ENCODE measurements at places on chromosomes 7 and 10. TPM values are rescaled to one million over a fixed set of nuclear protein-coding genes. Genes with fewer than 3 reads are reported as not detected.
A peak's percentile ranks its signal among the peaks of the same experiment; 100 is the strongest.

DNA sequence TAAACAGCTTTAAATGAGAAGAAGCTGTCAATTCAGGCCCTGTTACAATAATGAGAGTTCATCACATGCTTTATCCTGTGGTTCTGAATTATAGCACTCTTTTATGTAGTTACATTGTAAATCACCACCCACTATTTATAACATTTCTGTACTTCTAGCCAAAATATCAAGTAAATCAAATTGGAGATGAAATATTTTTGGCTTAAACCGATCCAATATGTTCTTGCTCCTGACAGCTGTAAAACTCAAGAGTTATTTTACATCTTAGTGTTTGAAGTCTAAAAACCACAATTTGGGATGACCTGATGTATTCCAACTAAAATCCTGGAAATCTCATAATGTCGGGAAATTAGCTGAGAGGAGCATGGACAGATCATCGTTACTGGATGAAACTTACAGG lies 371.2 kb upstream of the LRRN3 start:
- H3K36me3 ChIP-seq, result peaks cover 4% of the 10 kb centered on the region
- peaks cover 2% of the 10 kb centered on the region for H3K27me3 ChIP-seq
- no peak for DNase-seq

CDK6 gene
- polyA plus RNA-seq, result 11.1 TPM

IPMK gene
- 2.6 TPM for polyA plus RNA-seq

GRCh38 chr10:133279326-133280226 lies 2.9 kb upstream of the ADAM8 start:
- peaks cover 34% of the 10 kb centered on the region for H3K27me3 ChIP-seq
- peak overlapping the region; percentile 98 for H3K4me3 ChIP-seq
- peaks cover 18% of the 10 kb centered on the region for H3K36me3 ChIP-seq
- peak overlapping the region; percentile 100 for H3K27ac ChIP-seq

DNA sequence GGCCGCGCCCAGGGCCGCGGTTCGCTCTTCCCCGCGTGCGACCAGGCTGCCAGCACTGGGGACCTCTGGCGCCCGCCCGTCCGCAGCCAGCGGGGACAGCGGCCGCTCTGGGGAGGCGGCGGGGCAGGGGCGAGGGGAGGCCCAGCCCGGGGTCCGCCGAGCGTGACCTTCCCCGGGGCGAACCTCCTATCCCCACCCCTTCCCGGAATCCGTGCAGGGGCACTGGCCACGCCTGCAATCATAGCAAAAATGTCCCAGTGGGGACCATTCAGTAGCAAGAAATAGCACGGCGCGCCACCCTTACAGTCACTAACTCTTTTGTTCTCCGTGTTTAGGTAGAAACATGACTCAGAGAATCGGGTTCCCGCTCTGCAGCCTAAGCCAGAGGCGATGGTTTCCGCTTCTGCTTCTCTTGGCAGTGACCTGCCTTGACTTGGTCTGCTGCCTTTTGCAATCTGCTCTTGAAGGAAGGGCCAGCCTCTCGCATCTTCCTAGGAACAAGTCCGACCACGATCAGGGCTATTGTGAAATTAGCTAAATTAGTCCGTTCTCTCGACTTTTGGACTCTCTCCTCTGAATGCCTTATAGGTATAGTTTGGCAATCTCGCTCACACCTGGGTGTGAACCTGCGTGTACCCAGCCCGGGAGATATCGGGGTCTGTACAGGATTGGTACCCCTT lies 79.3 kb upstream of the ACBD5 start:
- H3K27ac ChIP-seq, result no peak overlapping the region
- H3K4me1 ChIP-seq, result peaks cover 10% of the 10 kb centered on the region
- H3K4me3 ChIP-seq, result peak overlapping the region; percentile 57
- no peaks in the 10 kb centered on the region for H3K36me3 ChIP-seq
- DNase-seq, result peak; percentile 1
- H3K27me3 ChIP-seq, result peaks cover 14% of the 10 kb centered on the region

DNA sequence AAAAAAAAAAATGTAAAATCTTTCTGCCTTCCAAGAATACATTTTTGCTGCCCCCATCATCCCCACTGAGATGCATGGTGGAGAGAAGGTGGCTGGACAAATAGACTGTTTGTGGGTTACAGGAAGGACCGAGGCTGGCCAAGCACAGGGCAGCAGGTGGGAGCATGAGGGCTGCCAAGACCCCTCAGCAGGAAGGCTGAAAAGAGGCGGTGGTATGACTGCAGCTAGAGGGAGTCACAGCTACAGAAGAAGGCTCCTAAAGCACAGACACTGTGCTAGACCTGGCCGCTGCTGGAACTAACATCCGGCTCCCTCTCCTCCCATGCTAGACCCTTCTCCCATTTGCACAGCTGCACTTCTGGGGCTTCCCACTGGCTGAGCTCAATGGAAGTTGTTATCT lies 289.6 kb downstream of the TCERG1L start:
- no peaks in the 10 kb centered on the region for H3K4me1 ChIP-seq
- H3K4me3 ChIP-seq, result no peak overlapping the region
- no peaks in the 10 kb centered on the region for H3K36me3 ChIP-seq
- no peaks in the 10 kb centered on the region for H3K27me3 ChIP-seq

PDK4 gene
- polyA plus RNA-seq, result 2.5 TPM

DNA sequence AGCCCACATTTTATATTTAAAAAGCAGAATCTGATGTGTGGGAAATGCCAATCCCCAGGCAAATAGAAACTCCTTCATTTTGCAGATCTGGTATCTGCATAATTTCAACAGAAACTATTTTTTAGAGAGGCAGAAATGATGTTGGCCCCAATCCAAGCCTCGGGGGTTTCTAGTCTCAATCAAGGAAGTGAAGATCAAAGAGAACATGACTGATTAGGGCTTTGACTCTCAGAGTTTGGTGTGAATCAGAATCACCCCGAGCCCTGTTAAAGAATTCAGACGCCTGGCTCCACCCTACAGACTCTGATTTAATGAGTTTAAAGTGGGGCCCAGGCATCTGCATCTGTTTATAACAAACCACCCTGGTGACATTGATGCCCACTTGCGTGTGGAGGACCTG lies 36.7 kb upstream of the UBE2H start:
- no peak for DNase-seq
- H3K4me1 ChIP-seq, result no peaks in the 10 kb centered on the region
- peaks cover 3% of the 10 kb centered on the region for H3K27me3 ChIP-seq
- no peak overlapping the region for H3K27ac ChIP-seq
- no peak overlapping the region for H3K4me3 ChIP-seq
- no peaks in the 10 kb centered on the region for H3K36me3 ChIP-seq

- no peak overlapping the region for H3K27ac ChIP-seq
- DNase-seq, result no peak
- no peaks in the 10 kb centered on the region for H3K4me1 ChIP-seq
- H3K36me3 ChIP-seq, result no peaks in the 10 kb centered on the region
- H3K4me3 ChIP-seq, result no peak overlapping the region
These were observed 5.9 kb upstream of the LDB3 start for GRCh38 chr10:86662186-86663045.

GRCh38 chr10:75865413-75866299 lies 434.2 kb downstream of the LRMDA start:
- no peaks in the 10 kb centered on the region for H3K27me3 ChIP-seq
- DNase-seq, result no peak
- H3K36me3 ChIP-seq, result no peaks in the 10 kb centered on the region
- H3K27ac ChIP-seq, result no peak overlapping the region

DNA sequence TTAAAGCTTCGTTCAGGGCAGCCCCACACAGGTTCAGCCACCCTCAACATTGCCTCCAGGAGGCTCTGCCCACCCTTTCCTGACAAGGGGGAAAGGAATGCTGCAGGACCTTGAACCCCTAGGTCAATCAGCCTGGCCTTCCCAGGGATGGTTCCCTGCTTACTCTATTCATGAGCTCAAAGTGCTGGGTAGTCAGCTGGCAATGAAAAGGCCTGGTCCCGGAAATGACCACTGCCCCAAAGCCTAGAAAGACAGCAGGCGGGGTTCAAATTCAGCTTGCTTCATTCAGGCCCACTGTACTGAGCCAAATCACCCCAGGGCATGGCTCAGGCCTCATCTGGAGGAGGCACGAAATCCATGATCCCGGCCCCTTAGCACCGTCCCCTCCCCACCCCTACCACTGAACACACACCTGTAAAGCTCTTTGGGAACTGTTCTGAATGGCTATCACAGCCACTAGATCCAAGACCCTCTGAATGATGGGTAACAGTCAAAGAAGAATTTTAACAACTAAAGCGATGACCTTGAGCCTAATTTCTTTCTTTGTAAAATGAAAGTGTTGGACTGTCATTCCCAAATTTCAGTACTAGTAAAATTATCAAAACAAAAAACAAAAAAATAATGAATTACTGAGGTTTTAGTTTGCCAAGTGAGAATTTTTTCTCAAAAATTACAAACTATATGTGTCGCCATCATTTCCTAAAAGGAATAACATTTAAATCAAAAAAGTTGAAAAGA lies 1.0 kb downstream of the URGCP start:
- no peaks in the 10 kb centered on the region for H3K36me3 ChIP-seq
- no peak for DNase-seq
- peaks cover 33% of the 10 kb centered on the region for H3K4me1 ChIP-seq
- peak overlapping the region; percentile 94 for H3K4me3 ChIP-seq
- peaks cover 2% of the 10 kb centered on the region for H3K27me3 ChIP-seq
- H3K27ac ChIP-seq, result peak overlapping the region; percentile 95

GRID2IP gene
- polyA plus RNA-seq, result not detected

DNA sequence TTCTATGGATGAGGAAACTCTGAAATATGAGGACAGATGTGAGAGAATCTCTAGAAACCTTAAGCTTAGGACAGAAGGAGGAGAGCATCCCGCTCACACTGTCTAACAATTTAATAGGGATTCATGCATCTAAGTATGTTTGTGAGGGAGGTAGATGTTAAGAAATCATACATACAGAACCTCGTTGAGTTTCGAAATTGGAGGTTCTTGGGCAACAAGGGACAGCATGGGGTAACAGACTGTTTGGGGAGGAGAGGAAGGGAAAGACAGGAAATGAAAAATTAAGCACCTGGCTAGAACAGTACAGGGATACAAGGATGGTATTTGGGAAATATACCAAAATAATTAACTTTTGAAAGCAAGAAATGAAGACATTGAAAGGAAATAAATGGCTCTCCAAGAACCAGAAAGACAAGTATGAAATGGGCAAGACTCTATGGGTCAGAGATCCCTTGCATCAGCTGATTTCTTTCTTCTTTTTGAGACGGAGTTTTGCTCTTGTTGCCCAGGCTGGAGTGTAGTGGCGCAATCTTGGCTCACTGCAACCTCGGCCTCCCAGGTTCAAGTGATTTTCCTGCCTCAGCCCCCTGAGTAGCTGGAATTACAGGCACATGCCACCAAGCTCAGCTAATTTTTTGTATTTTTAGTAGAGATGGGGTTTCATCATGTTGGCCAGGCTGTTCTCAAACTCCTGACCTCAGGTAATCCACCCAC lies 207.9 kb downstream of the CTNNA3 start:
- no peak overlapping the region for H3K27ac ChIP-seq
- H3K4me1 ChIP-seq, result no peaks in the 10 kb centered on the region
- peaks cover 3% of the 10 kb centered on the region for H3K27me3 ChIP-seq
- H3K36me3 ChIP-seq, result no peaks in the 10 kb centered on the region
- no peak overlapping the region for H3K4me3 ChIP-seq
- DNase-seq, result no peak

EMX2 gene
- polyA plus RNA-seq, result not detected

DNA sequence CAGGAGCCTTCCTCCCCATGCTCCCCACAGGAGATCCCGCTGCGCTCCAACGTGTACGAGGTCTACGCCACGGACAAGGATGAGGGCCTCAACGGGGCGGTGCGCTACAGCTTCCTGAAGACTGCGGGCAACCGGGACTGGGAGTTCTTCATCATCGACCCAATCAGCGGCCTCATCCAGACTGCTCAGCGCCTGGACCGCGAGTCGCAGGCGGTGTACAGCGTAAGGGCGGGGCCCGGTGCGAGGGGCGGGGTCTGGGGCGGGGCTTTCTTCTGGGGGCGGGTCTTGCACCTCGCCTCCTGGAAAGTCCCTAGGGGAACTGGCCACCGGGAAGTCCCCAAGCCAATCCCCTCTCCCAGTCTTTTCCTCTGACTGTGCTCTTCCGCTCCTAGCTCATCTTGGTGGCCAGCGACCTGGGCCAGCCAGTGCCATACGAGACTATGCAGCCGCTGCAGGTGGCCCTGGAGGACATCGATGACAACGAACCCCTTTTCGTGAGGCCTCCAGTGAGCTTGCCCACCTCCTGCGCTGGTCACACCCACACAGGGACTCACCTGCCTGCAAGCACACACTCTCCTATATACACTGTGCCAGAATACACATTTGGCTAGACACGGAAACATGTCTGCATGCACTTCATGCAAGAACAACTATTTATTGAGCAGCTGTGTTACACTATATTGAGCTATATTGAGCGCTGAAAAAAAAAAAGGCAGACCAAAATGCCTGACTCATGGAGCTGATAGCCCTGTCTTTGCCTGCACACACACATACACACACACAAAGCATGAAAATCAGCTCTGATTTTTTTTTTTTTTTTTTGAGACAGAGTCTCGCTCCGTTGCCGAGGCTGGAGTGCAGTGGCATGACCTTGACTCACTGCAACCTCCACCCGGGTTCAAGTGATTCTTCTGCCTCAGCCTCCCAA lies 32.7 kb upstream of the VSIR start:
- no peaks in the 10 kb centered on the region for H3K4me1 ChIP-seq
- H3K4me3 ChIP-seq, result no peak overlapping the region
- no peak for DNase-seq
- peaks cover 2% of the 10 kb centered on the region for H3K27me3 ChIP-seq

DNA sequence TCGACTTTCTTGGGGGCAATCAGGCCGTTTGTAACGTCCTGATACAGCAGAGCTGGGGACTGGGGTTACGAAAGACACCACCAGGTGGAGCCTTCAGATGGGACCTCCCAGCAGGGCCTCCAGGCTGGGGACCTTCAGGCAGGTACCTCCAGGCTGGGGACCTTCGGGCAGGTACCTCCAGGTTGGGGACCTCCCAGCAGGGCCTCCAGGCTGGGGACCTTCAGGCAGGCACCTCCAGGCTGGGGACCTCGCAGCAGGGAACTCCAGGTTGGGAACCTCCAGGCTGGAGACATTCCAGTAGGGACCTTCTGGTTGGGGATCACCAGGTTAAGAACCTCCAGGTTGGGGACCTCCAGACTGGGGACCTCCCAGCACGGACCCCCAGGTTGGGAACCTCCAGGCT lies 23.5 kb upstream of the GPR146 start:
- no peak overlapping the region for H3K4me3 ChIP-seq
- peaks cover 8% of the 10 kb centered on the region for H3K4me1 ChIP-seq
- no peaks in the 10 kb centered on the region for H3K27me3 ChIP-seq
- no peak for DNase-seq
- peaks cover 13% of the 10 kb centered on the region for H3K36me3 ChIP-seq

DNA sequence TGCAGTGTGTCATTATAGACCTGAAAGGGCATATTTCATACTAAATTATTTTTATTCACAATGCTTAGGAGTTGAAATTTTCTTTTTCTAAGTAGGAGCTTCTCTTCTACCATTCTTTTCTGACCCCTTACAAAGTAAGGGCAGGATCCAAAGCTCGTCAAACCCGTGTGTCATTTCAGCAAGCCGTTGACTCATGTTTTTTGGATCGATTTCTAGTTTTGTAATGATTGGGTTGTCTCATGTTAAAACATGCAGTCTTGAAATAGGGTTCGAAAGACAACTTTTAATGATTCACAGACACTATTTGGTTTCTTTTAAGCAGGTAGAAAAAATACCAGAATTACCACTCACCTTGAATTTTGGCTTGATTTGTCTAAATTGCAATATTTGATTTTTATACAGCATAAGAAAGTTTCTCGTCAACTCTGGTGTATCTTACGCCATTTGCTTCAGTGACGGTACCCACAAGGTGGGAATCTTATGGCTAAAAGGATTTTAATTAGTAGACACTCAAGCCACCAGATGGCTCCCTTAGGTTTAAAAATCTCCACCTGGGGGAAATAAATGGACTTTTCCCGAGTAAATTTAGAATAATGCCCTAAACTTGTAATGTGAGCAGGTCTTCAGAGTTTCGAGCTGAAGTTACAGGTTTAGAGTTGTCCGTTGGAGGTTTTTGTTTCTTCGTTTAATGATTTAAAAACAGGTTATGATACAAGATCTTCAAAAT lies 283.4 kb downstream of the CCDC3 start:
- peaks cover 3% of the 10 kb centered on the region for H3K4me1 ChIP-seq
- no peak overlapping the region for H3K27ac ChIP-seq
- H3K4me3 ChIP-seq, result no peak overlapping the region
- H3K36me3 ChIP-seq, result peaks cover 4% of the 10 kb centered on the region
- no peak for DNase-seq
